ENCODE measurements at places on chromosomes 12 and 14. TPM values are rescaled to one million over a fixed set of nuclear protein-coding genes. Genes with fewer than 3 reads are reported as not detected.

Gene FGF6
- total RNA-seq, result not detected

Gene SLC24A4
- total RNA-seq, result not detected

Gene KERA
- not detected for total RNA-seq

Gene CLEC1B
- not detected for total RNA-seq

Gene SLC25A47
- total RNA-seq, result not detected

Gene KRT2
- total RNA-seq, result not detected

Gene HHIPL1
- total RNA-seq, result 4.4 TPM

Gene HOXC10
- total RNA-seq, result 0.43 TPM
